ENCODE measurements at places on chromosomes 7 and 10. TPM values are rescaled to one million over a fixed set of nuclear protein-coding genes. Genes with fewer than 3 reads are reported as not detected.

The LFNG gene
- total RNA-seq: 21.0 TPM

The NPM3 gene
- total RNA-seq: 47.7 TPM

The OTUD1 gene
- 11.5 TPM for total RNA-seq

The HABP2 gene
- total RNA-seq: not detected

The NRF1 gene
- total RNA-seq: 14.1 TPM

The EPO gene
- total RNA-seq: not detected

The CDK14 gene
- total RNA-seq: 39.1 TPM

The ZNF425 gene
- 4.7 TPM for total RNA-seq

The HOXA3 gene
- 4.0 TPM for total RNA-seq

The PLXNA4 gene
- total RNA-seq: 4.3 TPM

The PLPP4 gene
- total RNA-seq: 8.0 TPM

The PON2 gene
- total RNA-seq: 77.8 TPM

The CLEC5A gene
- not detected for total RNA-seq

The NUTM2B gene
- total RNA-seq: 0.88 TPM

The FAM237B gene
- total RNA-seq: not detected

The SLC13A4 gene
- total RNA-seq: 0.36 TPM

The C10orf62 gene
- total RNA-seq: 0.36 TPM

The RPEL1 gene
- 0.29 TPM for total RNA-seq

The NME8 gene
- total RNA-seq: not detected

The CALCR gene
- not detected for total RNA-seq

The SBDS gene
- 83.7 TPM for total RNA-seq

The GATA3 gene
- not detected for total RNA-seq

The FGL2 gene
- total RNA-seq: under 0.01 TPM

The ST8SIA6 gene
- 0.88 TPM for total RNA-seq

The SORBS1 gene
- total RNA-seq: 0.29 TPM
